Activated CD4-positive, alpha-beta T cell treated with anti-CD3 and anti-CD28 coated beads, Interleukin-2, amount 10 ng/mL, durations not matched to agents 7 days and 5 days (primary cell): ENCODE measurements at places on chromosomes 7 and 10. TPM values are rescaled to one million over a fixed set of nuclear protein-coding genes. Genes with fewer than 3 reads are reported as not detected.

GRCh38 chr10:48792687-48793096 lies 108.0 kb downstream of the WDFY4 start:
- no peak for DNase-seq

DNA sequence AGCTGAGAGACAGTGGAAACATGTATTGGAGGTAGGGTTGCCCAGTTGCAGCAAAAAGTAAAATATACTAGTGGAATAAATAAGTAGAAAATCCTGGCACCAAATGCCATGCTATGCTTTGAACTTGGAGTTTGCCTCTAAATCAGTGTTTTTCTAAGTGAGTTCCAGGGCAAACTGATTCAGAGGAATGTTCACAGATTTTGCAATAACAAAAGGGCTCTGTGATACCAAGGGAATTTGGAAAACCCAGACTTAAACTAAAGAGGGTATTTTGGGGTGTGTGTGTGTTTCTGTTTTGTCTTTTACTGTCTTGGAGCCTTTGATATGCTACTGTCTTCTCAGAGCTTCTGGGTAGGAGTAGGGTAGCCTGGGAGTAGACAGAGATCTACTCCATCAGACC lies 39.9 kb downstream of the SLC26A4 start:
- DNase-seq, result no peak

DNA sequence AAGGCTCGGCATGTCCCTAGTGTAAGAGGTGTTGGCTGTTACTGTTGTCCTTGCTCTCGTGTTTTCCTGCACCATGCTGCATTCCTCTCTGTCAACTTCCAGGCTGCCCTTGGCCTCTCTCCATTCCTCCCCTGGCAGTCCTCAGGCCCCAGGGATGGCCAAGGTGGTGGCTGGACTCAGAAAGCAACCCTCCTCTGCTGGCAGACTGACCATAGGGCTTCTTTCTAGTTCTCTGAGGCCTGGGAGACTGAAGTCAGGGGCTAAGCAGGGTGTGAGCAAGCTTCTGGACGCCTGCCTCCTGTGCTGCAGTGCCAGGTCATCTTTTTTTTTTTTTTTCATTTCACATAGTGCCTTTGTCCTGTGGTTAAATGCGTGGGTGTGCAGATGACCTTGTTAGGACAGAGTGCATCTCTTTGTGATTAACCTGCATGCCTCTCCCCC lies 72.0 kb downstream of the GOLGA7B start:
- DNase-seq, result no peak

Gene ZNF33B
- total RNA-seq, result 32.9 TPM

Gene FEZF1
- not detected for total RNA-seq

Gene GNAI1
- 0.33 TPM for total RNA-seq

DNA sequence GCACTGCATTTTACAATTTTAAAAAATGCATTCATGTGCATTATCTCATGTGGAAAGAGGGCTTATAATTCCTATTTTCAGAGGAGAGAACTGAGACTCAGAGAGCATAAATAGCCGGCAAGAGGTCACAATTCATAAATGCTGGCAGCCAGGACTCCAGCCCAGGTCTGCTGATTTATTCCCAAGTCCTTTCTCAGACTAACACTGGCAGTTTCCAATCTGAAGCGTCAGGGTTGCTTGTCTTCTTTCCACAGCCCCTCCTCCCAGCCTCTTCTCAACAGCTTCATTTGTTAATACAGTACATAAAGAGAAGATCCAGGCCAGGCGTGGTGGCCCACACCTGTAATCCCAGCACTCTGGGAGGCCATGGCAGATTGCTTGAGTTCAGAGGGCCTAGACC lies 108.9 kb downstream of the PARD3 start:
- DNase-seq, result no peak
